ENCODE measurements at places on chromosomes 5 and 9.
A peak's percentile ranks its signal among the peaks of the same experiment; 100 is the strongest.

- no peak for DNase-seq
Measured at GRCh38 chr5:101673120-101673519, 623.0 kb downstream of the SLCO4C1 start.

GRCh38 chr9:130106860-130107233, 53.1 kb downstream of the GPR107 start:
- DNase-seq, result no peak

GRCh38 chr5:127072861-127073846, at the start of gene C5orf63:
TSS of gene C5orf63 (minus strand) at chr5:127073502. CDS start at chr5:127058995, 14,507 bp downstream.
- peak; percentile 54 for DNase-seq

GRCh38 chr5:180523629-180524466, 29.7 kb downstream of the CNOT6 start:
- no peak for DNase-seq

Measured in central memory CD8-positive, alpha-beta T cell (primary cell).